ENCODE measurements at places on chromosomes 2 and 18.

DNA sequence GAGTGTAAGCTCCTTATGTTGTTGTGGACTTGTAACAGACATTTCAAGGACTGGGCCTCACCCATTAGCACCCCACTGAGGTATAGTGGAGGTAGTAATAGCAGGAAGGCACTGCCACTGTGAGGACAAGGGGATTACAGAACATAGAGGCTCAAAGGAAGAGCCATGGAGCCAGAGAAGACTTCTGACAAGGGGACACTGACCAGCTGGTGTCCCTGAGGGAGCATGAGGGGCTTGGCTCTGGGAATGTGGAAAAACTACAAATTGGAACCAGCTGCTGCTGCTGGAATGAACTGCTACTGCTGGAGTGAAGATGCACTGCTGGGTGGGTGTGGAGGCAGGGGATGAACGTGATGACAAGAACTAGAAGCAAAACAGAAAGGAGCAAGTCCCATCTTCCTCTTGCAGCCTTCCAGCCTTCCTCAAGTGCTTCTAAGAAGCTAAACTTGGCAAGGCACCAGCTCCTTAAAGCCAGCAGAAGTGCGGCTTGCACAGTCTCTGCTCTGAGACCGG is 167.3 kb upstream of the NOSTRIN start:
- DNase-seq, result no peak

DNA sequence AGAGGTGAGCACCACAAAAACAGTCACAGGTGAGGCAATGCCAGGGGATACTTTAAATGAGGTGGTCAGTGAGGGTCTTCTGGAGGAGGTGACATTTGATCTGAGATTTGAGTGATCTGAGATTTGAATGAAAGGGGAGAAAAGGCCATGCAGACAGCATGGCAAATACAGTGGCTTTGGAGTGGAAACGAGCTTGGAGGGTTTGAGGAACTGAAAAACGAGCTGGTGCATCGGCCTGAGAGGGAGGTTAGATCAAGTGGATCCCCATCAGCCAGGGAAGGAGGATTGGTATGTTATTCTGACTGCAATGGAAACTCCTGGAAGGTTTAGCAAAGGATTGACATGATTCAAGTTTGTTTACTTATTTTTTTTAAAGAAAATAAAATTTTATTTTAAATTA is 245.1 kb downstream of the KCNS3 start:
- DNase-seq, result no peak

- DNase-seq, result no peak
Measured at GRCh38 chr2:164014068-164014731, 278.4 kb upstream of the FIGN start.

- DNase-seq, result no peak
Measured at GRCh38 chr2:53751728-53752127, 15.9 kb upstream of the CHAC2 start.

GRCh38 chr2:228653884-228654283 is 472.4 kb upstream of the SPHKAP start:
- no peak for DNase-seq

- DNase-seq, result no peak
Measured at GRCh38 chr2:234019896-234020295, 30.6 kb upstream of the SPP2 start.

DNA sequence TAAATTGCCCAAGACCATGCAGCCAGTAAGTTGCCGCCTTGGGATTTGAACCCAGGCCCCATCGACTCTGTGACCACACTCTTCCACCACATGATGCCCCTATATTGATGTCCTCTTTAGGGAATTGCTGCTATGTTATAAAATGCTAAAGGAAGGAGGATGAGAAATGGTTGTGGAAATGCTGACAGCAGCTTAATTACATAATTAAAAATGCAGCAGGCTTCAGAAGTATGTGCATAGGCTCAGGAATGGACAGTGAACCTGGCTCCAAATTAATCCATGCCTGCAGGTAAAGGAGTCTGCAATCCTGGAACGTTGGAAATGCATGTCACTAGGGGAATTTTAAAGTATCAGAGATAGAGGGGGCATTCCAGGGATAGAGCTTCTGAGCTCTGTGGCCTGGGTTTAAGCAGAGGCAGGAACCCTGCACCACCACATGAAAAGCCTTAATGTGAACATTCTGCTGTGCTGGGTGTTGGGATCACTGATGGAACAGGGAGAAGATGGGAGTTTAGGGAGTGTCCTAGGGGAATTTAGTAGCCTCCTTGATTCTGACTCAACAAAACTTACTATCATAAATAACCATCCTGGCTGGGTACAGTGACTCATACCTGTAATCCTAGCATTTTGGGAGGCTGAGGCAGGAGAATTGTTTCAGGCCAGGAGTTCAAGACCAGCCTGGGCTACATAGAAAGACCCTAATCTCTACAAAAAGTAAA is 76.1 kb upstream of the CCDC85A start:
- DNase-seq, result no peak

- no peak for DNase-seq
Measured at GRCh38 chr2:211802666-211803065, 735.9 kb downstream of the ERBB4 start.

DNA sequence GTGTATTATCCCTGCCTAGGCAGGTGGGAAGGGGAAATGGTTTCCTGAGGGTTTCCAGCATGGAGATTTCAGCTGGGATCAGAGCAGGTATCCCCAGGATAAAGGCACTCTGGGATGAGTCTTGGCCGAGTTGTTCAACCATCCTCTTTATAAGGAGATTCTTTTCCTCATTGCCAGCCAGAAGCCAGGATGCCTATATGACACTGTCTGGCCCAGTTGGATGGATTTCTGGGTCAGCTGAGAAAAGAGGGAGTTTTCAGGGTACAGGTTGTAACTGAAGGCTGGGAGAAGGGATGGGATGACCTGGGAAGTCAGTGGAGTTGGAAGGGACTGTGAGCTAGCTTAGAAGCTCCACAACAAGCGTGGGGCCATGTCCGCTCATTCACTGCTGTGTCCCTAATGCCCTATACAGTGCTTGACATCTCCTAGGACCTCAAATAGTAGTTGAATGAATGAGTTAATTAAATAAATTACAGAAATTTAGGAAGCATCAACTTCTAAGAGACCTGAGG is 8.3 kb downstream of the RHOB start:
- DNase-seq, result no peak

DNA sequence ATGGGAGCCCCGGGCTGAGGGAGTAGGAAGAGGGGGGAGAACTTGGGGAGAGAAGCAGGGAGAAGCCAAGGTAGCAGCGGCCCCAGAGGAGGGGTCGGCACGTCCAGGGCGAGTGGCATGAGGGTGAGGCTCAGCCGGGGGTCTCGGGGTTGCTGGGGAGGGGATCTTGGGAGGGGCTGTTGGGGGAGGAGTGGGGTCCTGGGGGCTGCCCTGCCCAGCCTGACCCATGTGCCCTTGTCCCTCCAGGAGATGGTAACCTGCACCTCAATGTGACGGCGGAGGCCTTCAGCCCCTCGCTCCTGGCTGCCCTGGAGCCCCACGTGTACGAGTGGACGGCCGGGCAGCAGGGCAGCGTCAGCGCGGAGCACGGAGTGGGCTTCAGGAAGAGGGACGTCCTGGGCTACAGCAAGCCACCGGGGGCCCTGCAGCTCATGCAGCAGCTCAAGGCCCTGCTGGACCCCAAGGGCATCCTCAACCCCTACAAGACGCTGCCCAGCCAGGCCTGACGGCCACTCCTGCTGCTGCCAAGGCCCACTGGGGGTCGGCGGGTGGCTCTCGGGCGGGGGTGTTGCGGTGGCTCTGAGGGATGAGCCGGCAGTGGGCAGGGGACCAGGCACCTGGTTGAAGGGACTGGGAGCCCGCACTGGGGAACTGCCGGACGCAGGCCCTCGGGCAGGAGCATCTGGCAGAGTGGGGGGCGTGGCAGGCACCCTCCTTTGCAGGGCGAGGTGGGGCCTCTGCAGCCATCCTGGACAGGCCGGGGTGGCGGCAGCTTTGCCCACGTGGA is 9.0 kb upstream of the GAL3ST2 start:
- peak; percentile 48 for DNase-seq

- DNase-seq, result no peak
Measured at GRCh38 chr2:207289295-207290018, 123.7 kb upstream of the KLF7 start.

DNA sequence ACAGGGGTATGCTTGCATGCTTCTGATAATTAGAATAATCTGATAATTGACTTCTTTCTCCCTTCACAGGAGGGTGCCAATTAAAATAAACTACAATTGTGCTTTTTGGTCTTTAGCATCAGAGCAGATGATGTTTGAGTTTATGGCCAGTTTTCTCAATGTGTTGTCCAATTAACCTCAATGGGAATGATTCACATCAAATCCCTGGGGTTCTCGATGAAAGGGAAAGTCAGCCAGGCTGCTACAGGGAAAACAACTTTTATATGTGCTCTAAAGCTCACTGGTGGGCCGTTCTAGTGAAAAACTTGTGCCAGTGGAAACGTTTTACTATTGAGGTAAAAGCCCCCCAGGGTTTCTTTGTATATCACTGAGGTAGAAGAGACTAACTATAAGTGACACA is 887.3 kb upstream of the CRIM1 start:
- DNase-seq, result no peak

DNA sequence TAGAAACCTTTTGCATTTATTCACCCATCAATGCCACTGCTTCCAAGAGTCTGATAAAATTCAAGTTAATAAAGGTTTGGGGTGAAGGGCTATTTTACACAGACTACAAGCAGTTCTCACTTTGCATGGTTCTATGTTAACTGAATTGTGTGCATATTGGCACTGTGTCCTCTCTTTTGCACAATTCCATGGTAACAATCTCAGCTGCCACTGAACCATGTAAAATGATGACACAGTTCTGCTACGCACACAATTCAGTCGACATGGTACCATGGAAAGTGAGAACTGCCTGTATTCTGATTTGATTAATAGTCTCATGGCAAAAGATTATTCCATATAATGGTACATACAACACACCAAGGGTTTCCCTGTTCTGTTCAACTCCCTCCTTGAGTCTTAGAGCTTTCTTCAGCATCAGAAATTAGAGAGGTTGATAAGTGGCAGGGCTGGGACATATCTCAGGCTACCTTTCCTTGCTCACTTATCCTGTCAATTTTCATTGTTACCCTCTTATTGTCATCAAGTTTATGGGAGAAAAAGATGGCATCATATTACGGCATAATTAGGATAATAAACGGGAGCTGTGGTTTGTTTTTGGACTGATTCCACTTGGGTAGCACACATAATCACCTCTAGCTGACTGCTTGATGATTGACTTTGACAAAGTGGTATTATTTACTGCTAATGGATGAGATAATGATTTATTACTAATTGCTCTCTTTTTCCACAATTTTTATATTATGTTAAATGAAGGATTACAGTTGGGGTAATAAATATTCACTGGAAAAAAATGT is 139.3 kb upstream of the CREB1 start:
- DNase-seq, result no peak

GRCh38 chr2:239853706-239854327 is 171.3 kb downstream of the NDUFA10 start:
- DNase-seq, result no peak

- no peak for DNase-seq
Measured at GRCh38 chr2:46163804-46164528, 133.2 kb upstream of the EPAS1 start.

- DNase-seq, result no peak
Measured at GRCh38 chr18:70243131-70243929, 37.8 kb upstream of the RTTN start.

- DNase-seq, result no peak
Measured at GRCh38 chr18:50857694-50858093, 21.2 kb upstream of the ME2 start.

- DNase-seq, result peak; percentile 26
Measured at GRCh38 chr2:9639000-9639602, 8.3 kb upstream of the YWHAQ start.

- no peak for DNase-seq
Measured at GRCh38 chr2:158042666-158043065, 59.0 kb upstream of the UPP2 start.

DNA sequence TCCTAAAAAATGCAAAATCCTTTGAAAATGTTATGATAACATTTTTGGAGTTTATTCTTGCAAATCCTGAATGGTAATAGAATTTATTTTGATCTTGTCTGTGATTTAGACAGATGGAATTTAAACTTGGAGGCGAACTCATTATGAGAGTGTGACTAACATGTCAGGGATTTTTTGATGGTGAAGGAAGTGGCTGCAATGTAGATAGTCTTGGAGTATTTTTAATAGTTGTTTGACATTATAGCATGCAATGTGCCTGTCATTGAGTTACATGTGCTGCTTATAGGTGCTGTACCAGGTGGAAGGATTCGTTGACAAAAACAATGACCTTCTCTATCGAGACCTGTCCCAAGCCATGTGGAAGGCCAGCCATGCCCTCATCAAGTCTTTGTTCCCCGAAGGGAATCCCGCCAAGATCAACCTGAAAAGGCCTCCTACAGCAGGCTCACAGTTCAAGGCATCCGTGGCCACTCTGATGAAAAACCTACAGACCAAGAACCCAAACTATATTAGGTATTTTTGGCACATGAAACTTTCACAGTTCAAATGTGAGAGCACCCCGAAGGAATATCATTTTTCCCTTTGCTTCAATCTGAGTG is 141.8 kb downstream of the MYO1B start:
- DNase-seq, result no peak

GRCh38 chr2:75688196-75688595 is 22.5 kb downstream of the GCFC2 start:
- DNase-seq, result no peak

GRCh38 chr2:18176679-18177215 is 298.3 kb downstream of the KCNS3 start:
- DNase-seq, result no peak

GRCh38 chr2:232635820-232636219 is 2.4 kb downstream of the EFHD1 start:
- DNase-seq, result no peak

DNA sequence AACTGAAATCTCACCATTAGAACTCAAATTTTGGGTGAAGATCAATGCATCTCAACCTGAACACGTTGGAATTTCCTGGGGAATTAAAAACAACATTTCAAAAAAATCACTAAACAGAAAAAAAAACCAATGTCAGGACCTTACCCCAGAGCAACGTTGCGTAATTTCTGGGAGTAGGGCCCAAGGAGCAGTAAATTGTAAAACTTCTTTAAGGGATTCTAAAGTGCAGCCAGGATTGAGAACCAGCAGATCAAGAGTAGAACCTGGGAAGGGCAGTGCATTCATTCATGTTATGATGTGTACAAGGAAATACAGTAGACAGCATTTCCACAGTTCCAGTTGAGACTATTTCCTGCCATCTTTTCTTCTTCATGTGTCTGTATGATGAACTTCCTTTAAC is 56.9 kb downstream of the RHBDD1 start:
- no peak for DNase-seq

- DNase-seq, result no peak
Measured at GRCh38 chr18:44856157-44856556, 175.5 kb downstream of the SETBP1 start.

GRCh38 chr2:55235724-55236538 is 3.4 kb downstream of the RPS27A start:
- no peak for DNase-seq

DNA sequence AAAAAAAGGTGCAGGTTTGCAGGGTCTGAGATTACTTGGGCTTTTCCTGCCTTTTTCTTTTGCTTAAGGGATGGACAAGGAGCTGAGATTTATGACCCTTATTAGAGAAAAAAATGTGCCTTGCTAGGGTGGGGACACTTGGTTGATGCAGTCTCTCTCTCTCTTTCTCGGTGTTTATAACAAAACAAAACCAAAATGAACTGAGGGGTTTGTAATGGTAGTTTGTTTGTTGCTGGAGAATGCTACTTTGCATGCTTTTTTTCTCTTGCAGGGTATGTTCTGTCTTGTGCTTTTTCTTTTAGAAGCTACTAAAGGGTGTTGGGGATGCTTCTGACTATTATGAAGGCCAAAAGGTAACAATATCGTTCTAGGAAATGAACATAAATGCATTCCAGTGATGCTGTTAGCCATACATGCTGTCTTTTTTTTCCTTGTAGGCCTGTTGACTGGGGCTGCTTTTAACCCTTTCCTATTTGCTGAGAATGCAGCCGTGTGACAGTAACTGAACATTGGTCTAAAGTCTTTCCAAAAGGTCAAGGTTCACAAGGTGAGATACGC is 435 bp downstream of the ZNF532 start:
- no peak for DNase-seq

All from activated CD8-positive, alpha-beta memory T cell treated with anti-CD3 and anti-CD28 coated beads, Interleukin-2, amount 50 U/mL, for 48 hours (primary cell).